ENCODE measurements at places on chromosomes 3 and 15.
A peak's percentile ranks its signal among the peaks of the same experiment; 100 is the strongest.

GRCh38 chr3:72150634-72151412 lies 365.9 kb upstream of the PROK2 start:
- DNase-seq = no peak

GRCh38 chr3:148748283-148748682 lies 50.6 kb downstream of the AGTR1 start:
- DNase-seq = no peak

DNA sequence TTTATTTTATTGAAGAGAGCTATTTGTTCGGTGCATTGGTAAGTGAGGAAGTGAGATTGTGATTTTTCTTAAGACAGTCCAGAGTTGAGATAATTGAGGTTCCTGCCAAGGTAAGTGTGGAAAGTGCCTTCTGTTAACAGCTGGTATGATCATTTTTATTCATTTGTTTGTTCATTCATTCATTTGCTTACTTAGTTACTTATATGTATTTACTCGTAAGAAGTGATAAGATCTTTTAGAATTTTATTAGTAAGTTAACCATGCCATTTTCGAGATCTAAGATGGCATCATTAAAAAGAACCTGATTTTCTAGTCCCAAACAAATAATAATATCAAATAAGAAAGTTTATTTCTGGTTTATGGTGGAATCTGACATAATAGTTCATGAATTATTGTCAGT lies 150.0 kb downstream of the GHSR start:
- no peak for DNase-seq

GRCh38 chr15:100265641-100266035 lies 76.1 kb downstream of the ADAMTS17 start:
- DNase-seq = no peak

DNA sequence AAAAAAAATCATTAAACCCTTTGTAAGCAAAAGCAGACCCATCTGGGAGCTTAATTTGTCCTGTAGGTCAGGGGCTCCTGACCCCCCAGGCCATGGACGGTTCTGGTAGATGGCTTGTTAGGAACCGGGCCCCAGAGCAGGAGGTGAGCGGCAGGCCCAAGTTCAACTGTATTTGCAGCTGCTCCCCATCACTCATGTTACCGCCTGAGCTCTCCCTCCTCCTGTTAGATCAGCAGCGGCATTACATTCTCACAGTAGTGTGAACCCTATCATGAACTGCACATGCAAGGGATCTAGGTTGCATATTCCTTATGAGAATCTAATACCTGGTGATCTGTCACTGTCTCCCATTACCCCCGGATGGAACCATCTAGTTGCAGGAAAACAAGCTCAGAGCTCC lies 60.7 kb downstream of the FSIP1 start:
- DNase-seq = no peak

DNA sequence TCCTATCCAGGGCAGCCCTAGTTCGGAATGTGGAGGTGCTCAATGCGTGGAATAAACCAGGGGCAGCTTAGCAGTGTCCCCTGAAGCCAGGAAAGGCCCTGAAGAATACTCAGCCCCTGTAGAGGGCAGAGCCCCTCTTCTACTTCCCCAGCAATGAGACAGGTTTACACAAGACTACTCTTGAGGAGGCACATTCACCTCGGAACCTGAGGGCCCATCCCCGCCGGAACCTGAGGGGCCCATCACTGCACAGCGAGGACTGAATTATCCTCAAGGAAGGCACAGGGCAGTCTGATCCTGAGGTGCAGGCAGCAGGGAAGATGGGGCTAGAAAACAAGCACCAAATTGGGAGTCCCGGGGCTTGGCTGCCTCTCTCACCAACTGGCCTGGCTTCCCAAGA lies 22.2 kb downstream of the CCDC13 start:
- DNase-seq = no peak

GRCh38 chr3:14170531-14171159 lies 7.8 kb downstream of the XPC start:
- DNase-seq = no peak

- no peak for DNase-seq
Observed at GRCh38 chr3:172749230-172749965, 1.1 kb upstream of the ECT2 start.

DNA sequence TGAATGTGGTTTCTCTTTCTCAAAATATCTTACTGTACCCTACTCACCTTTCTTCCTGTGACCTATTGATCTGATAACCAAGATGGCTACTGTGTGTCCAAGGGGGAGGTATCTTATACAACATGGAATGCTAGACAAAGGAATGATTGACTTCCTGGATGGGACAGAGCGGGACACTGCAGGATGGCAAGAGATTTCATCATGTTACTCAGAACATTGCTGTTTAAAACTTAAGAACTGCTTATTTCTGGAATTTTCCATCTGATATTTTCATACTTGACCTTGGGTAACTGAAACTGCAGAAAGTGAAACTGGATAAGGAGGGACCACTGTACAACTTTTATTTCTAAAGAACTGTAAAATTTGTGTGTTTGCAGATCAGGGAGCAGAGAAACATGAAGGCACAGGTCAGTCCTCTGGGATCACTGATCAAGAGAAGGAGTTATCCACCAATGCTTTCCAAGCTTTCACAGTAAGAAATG lies 18.5 kb downstream of the CNOT10 start:
- no peak for DNase-seq

DNA sequence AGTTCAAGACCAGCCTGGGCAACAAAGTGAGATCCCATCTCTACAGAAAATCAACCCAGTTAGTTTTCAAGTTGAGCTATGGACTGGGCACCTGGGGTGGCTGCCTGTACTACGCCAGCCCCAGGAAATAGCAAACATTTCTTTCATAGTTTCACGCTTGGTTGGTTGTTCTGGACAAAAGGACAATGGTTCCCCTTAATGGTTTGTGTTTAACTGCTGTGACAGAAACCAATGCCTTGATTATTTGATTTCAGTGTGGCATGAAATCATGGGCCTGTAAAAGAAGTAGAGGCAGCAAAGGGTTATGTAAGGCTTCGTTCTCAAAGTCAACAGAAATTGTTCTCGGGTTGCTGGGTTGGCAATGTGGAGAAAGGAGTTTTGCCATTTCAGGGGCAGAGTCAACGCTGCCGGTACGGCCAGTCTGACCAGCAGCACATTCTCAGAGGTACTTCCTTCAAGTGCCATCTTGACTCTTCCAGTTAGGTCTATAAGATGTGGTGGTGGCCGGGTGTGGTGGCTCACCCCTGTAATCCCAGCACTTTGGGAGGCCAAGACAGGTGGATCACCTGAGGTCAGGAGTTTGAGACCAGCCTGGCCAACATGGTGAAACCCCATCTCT lies 12.7 kb downstream of the LCMT2 start:
- DNase-seq = no peak

DNA sequence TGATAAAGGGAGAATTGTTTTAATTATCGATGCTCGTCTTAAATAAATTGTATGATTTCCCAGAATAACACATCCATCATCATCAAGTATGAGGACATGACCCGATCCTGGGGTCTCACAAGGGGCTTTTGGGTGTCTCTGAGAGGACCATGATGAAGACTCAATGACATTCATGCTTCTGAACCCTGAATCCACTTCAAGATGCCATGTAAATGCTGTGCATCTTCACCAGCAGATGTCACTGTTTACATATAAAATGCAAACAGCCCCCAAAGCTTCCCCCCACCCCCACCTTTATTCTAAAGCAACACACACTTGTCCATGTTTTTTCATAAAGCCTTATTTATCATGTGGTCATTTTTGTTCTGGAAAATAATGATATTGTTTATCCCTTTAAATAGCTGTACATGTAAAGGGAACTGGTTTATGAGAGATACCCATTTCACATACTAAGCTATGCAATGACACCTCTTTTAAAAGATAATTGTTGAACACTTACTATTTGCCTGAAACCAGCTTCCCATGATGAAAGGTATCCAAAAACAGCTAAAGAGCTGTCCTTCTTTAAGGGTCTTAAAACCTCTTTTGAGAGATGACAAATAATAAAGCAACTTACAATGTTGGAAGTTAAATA lies 69.7 kb upstream of the UBE3A start:
- no peak for DNase-seq

DNA sequence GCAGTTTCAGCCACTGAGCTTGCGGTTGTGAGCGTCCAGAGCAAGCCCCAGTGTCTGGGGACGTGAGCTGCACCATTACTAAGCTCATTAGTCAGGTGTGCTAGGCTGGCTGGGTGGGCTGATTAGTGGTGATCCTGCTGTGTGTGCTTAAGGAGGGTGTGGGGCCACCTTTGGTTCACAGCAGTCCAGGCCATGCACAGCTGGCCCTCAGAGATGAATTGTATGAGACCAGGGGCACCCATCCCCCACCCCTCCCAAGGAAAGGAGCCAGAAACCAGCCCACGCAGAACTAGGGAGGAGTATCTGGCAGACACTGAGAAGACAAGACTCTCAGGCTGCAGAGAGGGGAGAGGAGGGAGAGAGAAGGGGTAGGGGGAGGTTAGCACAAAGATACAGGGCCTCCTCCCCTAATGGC lies 3.8 kb downstream of the TYRO3 start:
- no peak for DNase-seq

DNA sequence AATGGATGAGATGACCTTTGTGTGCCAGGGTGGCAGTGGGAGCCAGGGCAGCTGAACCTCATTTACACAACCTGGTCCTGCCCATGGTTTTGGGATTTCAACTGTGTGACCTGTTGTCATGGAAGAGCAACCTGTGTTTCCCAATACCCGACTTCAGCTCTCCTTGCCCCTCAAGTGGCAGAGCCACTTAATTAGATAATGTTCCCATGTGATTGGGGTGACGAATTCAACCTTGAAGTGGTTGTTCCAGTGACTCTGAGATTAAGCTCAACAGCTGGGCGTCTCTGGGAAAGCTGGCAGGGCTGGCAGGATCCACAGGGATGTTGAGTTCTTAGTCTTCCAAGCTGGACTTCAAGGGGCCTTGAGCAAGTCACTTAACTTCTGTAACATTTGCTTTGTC lies 71.0 kb downstream of the THSD4 start:
- no peak for DNase-seq

- no peak for DNase-seq
Observed at GRCh38 chr3:55868347-55868746, 381.2 kb upstream of the WNT5A start.

- DNase-seq = no peak
Observed at GRCh38 chr3:179324270-179324754, 1.5 kb downstream of the ZNF639 start.

DNA sequence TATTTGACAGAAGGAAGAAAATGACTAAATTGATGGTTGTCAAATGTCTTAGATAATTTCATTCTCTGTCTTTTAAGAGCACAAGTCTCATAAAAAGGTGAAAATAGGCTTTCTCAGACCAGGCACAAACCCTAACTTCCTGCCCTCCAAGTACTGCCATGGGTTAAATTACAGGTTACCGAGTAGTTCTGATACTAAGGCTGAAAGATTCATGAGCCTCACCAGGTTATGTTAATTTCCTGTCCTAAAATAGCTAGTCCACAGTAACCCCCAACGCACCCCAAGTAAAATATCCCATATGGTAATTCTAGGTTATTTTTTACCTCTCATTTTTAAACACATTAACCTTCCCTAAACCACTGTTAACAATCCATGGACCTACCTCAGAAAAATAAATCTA lies 42.0 kb downstream of the GSK3B start:
- no peak for DNase-seq

- no peak for DNase-seq
Observed at GRCh38 chr15:98753726-98754656, 105.7 kb downstream of the IGF1R start.

GRCh38 chr15:68599560-68600071 lies 20.8 kb downstream of the CORO2B start:
- DNase-seq = no peak

DNA sequence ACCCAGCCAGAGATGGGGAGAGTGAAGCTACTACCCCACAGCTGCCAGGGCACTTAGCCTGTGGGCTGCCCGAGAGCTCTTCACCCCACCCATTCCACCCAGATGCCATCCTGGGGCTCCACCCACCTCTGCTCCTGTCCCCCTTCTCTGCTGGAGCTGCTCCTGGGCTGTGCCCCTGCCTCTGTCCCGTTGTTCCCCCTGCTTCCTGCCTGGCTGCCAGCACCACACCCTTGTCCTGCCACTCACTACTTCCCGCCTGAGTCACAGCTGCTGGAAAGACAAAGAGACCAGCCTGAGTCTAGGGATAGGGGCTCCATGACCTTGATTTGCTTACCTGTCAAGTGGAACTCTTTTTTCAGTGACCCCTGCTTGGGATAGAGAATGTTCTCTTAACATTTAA lies 12.4 kb downstream of the GNAI2 start:
- DNase-seq = no peak

DNA sequence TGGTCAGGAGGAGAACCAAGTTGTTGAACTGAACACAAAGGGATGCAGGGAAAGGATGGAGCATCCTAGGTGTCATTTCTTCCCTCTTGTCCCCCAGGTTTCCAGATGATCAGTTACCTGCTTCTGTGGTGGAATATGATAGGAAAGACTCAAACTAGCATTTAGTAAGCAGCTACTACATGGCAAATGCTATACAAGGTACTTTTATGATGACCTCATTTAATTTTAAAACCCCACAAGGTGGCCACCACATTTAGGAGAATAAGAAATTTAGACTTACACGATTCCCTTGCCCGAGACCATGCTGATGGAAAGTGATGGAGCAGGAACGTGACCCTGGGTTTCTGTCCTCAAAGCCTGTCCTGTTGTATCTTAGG lies 40.9 kb downstream of the CCR4 start:
- DNase-seq = no peak

GRCh38 chr3:65871305-65872141 lies 167.2 kb downstream of the MAGI1 start:
- DNase-seq = no peak

GRCh38 chr3:154427685-154428285 lies 2.2 kb downstream of the GPR149 start:
- no peak for DNase-seq

DNA sequence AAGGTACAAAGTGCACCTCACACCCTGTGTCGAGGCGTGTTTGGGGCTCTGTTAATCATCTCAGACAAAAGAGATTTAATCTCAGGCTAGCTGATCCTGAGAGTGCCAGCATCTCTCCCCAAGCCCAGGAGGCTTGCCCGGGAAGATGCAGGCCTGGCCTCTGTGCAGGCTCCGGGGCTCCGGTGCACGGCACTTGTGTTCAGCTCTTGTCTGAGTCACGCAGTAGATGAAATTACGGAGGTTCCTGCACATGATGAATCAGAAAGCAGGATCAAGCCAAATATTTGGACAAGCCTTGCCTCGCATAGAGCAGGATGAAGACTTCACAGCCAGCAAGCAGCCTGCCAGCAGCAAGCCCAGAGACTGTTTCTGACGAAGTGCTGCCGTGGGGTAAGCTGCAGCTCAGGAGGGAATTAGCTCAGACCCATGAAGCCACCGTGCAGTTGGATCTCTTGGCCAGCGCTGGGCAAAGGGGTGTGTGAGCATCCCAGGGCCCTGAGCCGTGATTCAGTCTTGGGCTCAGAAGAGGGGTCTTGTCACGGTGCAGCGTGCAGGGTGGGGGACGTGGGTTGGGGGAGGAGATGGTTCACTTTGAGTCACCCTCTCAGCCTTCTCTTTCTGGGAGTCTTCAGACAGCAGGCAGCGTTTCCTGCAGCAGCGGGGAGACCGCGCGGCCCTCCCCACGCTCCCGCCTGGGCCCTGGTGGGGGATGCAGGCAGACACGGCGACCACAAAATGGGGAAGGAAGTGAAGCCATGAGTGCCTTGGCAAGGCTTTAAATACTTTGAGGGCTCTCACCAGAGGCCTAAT lies 89.2 kb upstream of the MEF2A start:
- DNase-seq = no peak

GRCh38 chr3:14225421-14225820 lies 46.8 kb downstream of the LSM3 start:
- no peak for DNase-seq

GRCh38 chr15:75202251-75203016 lies 752 bp downstream of the C15orf39 start:
- DNase-seq = peak; percentile 82

Data from GM12892 (cell line).